ENCODE measurements at places on chromosomes 16 and 17.

DNA sequence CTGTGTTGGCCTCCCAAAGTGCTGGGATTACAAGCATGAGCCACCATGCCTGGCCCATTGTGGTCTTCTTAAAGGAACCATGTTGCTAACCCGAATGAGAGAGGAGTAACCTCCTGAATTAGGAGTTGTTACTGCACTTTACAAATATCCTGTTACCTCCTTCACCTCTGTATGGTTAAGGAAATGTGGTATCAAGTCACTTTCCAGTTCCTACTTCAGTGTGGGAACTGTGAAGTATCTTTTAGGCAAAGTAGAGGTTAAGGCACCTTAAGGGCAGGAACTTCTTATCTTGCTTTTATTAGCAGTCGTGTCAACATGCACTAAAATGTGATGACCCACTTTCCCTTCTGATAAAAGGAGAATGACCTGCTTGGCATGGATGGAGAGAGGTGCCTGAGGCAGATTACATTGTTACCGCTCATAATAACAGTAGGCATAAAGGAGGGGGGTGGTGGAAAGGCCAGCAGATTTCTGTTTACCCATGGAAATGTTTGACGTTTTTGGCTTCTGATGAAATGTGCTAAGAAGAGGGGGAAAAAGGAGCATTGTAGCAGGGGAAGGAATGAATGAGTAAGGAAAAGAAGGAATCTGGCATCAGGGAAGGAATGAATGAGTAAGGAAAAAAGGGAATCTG lies 28.5 kb downstream of the FTO start:
- DNase-seq: no peak

DNA sequence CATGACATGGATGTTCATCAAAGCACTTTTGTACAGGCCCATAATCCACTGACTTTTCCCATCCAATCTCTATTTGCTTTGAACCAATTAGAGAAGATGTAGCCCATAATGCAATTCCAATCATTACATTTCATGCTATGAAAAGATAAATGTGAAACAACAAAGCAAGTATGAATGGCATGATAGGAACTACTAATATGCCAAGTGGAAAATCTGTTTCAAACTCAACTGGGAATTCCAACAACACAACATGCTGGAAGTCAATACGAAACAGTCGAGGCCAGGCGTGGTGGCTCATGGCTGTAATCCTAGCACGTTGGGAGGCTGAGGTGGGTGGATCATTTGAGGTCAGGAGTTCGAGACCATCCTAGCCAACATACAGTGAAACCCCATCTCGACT lies 39.6 kb upstream of the TMEM97 start:
- DNase-seq: no peak

DNA sequence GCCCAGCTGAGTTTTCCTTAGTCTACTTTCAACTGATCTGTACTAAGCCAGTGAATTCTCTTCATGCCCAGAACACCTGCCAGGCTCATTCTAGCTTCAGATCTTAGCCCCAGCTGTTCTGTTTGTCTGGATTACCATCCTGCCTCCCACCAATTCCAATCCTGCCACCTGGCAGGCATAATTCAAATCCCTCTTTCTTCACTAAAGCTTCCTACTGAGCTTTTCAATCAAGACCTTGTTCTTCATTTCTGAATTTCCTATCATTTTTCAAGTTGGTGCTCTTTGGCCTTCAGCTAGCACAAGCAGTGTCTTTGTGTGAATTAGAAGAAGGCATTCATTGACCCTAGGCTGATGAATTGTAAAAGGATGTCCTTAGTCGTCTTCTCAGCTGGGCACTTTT lies 357.6 kb downstream of the UTP18 start:
- no peak for DNase-seq

GRCh38 chr17:47102914-47103313 lies 86.2 kb downstream of the CDC27 start:
- no peak for DNase-seq

GRCh38 chr17:82424001-82424862 lies 5.8 kb upstream of the OGFOD3 start:
- no peak for DNase-seq

GRCh38 chr16:88798073-88798472 lies 5.5 kb upstream of the CDT1 start:
- no peak for DNase-seq

DNA sequence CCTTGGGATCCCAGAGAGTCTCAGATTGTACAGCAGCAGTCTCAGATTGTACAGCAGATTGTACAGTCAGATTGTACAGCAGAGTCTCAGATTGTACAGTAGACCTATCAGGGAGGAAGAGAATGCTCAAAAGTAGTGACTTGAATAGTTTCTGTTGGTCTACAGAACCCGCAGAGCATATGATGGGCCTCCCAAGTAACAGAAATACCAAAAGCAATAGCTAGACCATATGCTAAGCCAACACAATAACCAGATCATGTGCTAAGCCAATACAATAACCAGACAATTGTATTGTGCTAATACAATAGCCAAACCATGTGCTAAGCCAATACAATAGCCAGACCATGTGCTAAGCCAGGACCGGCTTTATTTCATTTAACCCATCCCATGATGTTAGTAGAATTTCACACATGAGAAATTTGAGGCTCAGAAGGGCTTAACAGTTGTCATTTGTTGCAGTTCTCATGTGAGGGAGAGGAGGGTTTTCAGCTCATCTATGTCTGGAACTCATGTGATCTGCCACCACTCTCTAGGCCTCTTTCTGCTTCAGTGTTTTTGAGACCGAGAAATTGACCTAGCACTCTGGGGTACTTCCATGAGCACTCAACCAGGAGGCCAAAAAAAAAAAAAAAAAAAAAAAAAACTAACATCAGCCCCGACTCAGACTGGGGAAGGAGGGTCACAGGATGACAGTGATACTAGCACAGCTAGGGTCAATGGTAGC lies 144.0 kb downstream of the SOX9 start:
- no peak for DNase-seq

DNA sequence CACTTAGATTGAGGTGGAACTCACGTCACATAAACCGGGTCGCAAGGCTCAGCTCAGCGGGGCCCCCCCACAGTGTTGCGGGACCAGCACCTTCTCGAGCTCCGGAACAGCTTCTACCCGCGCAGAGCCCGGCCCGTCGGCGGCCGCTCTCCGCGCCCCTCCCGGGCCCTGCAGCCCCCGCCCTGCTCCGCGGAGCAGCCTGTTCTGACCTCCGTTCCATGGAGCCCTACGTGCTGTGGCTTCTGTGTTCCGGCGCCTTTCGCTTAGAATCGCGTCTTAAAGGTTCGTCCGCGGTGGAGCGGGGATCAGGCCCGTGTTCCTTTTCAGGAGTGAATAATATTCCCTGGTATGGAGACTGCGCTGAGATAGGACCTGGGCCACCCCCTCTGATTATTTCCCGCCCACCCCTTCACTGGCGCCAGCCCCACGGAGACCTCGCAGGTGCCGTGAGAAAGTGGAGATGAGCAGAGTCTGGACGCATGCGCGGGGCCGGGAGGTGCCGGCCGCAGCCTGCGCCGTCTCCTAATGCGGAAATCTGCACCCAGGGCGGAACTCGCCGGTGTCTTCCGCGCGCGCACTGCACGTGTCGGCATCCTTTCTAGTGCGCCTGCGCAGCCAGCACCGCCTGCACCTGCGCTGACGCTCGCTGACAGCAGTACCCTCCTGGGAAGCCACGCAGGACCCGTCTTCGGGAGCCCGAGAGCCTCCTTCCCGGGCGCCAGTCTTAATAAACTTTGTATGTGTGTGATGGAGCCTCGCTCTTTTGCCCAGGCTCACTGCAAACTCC lies 30.9 kb downstream of the ZNF778 start:
- DNase-seq: no peak

DNA sequence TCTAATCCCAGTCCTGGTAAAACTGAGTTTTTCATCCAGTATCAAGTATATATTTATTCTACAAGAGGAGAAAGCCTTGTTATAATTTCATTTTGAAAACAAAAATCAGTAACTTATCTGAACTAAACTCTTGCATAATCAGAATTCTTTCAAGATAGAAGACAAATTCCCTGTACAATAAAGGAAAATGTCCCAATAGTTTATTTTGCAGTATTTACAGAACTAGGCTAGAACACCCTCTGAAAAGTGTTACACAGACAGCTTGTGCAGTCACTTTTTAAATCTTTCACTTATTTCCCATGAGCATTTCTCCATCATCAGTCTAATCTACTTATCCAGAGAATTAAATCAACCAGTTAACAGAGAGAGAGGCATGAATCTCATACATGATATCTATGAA lies 48.5 kb downstream of the SPOP start:
- no peak for DNase-seq

All from GM12892 (cell line).